ENCODE measurements at places on chromosomes 5 and 9.

GRCh38 chr9:122202111-122202510, 26.6 kb downstream of the LHX6 start:
- no peak for DNase-seq

DNA sequence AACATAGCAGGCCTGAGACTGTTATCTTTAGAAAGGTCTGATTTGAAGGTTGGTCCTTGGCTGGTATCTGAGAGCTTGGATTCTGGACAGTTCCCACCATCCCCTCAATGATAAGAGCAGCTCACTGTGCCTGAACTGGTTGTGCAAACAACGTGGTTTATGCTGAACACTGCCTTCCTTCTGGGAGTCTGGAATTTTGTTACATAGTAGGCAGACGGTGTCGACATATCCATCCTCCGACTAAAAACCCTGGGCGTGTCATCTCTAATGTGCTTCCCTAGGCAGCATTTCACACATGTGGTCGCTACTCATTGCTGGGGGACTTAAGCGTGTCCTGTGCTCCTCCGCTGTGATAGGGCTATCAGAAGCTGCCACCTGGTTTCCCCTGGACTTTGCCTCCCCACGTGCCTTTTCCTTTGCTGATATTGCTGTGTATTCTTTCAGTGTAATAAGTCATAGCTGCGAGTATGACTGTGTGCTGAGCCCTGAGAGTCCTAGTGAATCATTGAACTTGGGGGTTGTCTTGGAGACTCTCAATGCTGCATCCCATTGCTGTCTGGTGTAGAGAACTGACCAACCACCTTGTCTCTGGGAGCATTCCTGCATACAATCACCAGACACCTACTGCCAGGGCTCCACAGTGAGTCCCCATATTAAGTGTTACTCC, 119.1 kb upstream of the TBC1D2 start:
- peak; percentile 92 for DNase-seq

- DNase-seq: peak; percentile 68
Observed at GRCh38 chr5:139658928-139659667, 10.9 kb downstream of the CXXC5 start.

DNA sequence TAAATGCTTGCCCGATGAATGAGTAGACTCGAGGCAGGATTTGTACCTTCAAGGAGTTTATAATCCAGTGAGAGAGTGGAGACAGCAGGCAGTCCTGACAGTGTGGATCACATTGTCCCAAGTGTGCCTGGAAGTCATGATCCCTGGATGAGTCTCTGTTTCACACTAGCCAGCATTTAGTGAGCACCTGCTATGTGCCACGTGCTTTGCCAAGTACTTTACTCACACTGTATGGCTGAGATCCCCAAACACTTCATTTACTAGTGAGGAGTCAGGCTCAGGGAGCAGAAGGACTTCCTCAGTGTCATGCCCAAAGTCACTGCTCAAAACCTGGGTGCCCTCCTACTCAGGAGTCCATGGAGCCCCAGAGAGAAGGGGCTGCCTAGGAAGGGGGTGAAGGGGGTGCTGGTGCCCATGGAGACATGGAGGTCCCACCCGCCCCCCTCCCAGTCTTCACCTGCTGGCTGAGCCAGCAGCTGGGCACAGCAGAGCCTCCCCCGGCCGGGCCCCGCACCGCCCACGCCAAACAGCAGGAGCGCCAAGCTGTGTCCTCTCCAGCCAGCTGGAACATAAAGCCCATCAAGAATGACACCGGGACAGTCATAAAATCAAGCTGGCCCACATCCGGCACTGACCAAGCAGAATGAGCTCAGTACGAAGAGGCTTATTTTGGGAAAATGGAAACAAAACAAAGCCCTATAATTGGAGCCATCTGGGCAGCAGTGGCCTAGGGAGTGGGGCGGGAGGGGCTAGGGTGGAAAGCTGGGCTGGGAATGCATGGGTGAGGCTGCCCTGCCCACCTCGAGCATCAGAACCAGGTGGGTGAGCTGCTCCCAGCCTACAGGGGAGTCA, 10.6 kb downstream of the LAMC3 start:
- peak; percentile 69 for DNase-seq

DNA sequence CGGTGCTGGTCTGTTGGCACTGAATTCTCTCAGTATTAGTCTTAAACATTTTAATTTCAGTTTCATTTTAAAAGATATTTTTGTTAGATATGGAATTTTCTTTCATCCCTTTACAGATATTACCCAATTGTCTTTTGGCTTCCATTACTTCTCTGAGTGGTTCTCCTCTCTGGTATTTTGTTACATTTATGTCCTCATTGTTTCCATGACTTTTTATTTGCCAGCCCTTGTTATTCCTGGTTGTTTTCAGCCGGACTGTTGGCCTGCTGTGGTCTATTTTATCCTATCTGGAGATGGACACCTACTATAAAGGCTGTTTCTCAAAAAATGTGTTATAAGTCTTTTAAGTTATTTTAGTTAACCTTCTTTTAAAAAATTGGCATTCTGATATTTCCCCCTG, 117.2 kb downstream of the ARHGEF28 start:
- DNase-seq: no peak

- DNase-seq: no peak
Observed at GRCh38 chr5:62000646-62001045, 305.4 kb upstream of the KIF2A start.

GRCh38 chr5:31707329-31707728, 68.4 kb downstream of the PDZD2 start:
- DNase-seq: no peak

GRCh38 chr9:136990242-136990911, 1.8 kb upstream of the PAXX start:
- DNase-seq: no peak

GRCh38 chr5:122815218-122815767, 30.1 kb upstream of the SNX24 start:
- DNase-seq: no peak

GRCh38 chr5:165139721-165140120, 1634.3 kb downstream of the MAT2B start:
- no peak for DNase-seq

- DNase-seq: no peak
Observed at GRCh38 chr5:16712178-16712577, 95.4 kb upstream of the RETREG1 start.

DNA sequence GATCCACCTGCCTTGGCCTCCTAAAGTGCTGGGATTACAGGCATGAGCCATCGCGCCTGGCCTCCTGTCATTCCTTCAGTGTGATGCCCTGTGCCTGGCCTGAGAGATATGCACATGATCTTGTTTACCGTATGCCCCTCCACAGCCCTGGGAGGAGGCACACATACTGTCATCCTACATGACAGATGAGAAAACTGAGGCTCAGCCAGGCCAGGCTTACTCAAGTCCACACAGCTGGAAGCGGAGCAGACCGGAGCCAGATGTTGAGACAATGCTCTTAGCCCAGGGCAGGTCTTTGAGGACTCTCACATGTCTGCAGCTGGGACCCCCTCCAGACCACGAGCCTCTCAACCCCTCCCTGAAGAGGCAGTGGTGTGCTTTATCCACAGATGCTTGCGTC, 38.7 kb upstream of the SH3PXD2B start:
- no peak for DNase-seq

- no peak for DNase-seq
Observed at GRCh38 chr9:23764219-23764618, 61.8 kb downstream of the ELAVL2 start.

DNA sequence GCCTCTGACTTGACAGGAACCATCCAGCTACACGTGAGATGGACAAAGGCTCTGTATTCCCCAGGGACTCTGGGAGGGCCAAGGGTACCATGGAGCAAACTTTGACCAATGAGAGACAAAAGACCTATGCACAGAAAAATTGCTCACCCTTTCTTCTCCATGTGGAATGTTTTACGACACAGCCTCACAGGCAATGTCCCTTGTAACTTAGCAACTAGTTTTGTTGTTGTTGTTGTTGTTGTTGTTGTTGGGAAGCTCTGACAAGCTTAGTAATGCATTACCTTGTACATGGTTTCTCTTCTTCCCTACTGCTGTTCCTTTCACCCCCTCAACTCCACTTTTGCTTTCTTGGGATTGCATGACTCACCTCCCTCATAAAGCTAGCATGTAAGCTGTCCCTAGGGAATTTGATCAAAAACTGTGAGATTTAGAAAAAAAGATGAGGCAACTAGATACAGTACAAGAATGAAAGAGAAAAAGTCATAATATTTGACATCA, 550.9 kb downstream of the RAB3C start:
- DNase-seq: peak; percentile 84

GRCh38 chr9:69857131-69857530, 36.5 kb downstream of the CFAP95 start:
- DNase-seq: peak; percentile 71

- no peak for DNase-seq
Observed at GRCh38 chr9:76521244-76521681, 62.3 kb downstream of the GCNT1 start.

DNA sequence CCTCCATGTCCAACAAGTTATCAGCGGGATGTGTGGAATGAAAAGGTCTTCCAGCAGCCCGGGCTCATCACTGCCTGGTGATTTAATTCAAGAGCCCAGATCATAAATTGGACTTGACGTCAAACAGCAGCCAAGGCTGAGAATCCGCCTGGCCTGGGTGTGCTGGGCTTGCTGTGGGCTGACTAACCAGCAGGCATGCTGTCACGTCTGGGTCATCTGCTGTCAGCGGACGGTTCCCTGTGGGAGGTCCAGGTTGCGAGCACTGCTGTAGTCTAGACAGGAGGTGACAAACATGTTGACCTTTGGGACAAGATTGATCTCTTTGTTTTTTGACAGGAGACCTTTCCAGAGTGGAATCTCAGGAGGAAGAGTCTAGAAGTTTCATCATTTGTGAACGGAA, 289.7 kb downstream of the OSTF1 start:
- no peak for DNase-seq

DNA sequence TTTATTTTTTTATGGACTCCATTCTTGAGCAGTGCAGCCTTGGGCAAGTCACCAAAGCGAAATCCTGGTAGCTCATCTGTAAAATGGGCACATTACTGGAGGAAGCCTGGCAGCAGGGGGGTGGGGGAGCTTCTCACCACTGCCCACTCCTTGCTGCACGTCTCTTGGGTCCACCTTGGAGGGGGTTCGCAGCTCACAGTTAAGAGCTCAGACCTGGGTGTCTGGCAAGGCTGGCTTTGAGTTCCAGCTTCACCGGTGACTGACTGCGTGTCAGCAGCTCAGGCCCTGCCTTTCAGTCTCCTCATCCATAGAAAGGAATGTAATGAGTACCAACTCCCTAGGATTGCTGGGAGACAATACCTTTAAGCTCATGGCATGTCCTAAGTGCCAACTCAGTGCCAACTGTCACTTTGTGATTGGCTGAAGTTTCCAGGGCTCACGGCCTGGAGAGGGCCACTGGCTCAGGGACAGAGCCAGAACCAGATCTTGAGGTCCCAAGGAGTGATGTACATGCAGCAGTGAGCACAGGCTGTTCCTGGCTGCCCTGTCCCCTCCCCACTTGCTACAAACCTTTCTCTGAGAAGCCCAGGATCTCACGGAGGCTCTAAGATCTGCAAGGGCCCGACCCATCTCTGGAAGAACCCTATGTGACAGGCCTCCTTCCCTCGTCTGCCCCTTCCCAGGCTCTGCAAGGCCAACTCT, 72.9 kb downstream of the C9orf50 start:
- DNase-seq: no peak

- no peak for DNase-seq
Observed at GRCh38 chr5:107153283-107153682, 517.5 kb downstream of the EFNA5 start.

GRCh38 chr5:173568128-173568527, 48.3 kb downstream of the BOD1 start:
- no peak for DNase-seq

GRCh38 chr5:141095263-141095641, 837 bp downstream of the PCDHB2 start:
- peak; percentile 1 for DNase-seq

GRCh38 chr9:75176037-75176436, 87.7 kb downstream of the OSTF1 start:
- DNase-seq: no peak

GRCh38 chr9:85137696-85138095, 468.2 kb downstream of the NTRK2 start:
- no peak for DNase-seq

- DNase-seq: no peak
Observed at GRCh38 chr5:180208435-180209081, 453 bp downstream of the RASGEF1C start.

GRCh38 chr5:64834037-64834436, 65.3 kb downstream of the CWC27 start:
- no peak for DNase-seq

GRCh38 chr9:88732128-88732527, 197.2 kb downstream of the NXNL2 start:
- DNase-seq: no peak

DNA sequence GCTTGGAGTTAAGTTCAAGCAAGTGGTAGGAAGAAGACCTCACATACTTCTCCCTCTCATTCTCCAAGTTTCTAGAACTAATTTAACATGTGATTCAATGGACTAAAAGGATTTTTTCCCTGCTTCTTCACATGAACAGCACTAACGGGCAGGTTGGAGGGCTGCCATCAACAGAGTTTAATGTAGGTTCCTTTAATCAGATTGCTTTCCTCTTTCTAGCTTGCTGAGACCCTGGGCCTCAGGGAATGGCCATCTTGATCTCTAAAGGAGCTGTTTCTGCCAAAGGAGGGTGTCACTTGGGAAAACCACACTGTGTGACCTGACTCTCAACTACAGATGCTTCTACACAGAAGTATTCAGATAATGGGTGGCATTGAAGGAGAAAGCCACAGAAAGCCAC, 223.3 kb downstream of the PIK3R1 start:
- no peak for DNase-seq

- DNase-seq: peak; percentile 70
Observed at GRCh38 chr5:73274881-73275663, 102.1 kb downstream of the TMEM174 start.

DNA sequence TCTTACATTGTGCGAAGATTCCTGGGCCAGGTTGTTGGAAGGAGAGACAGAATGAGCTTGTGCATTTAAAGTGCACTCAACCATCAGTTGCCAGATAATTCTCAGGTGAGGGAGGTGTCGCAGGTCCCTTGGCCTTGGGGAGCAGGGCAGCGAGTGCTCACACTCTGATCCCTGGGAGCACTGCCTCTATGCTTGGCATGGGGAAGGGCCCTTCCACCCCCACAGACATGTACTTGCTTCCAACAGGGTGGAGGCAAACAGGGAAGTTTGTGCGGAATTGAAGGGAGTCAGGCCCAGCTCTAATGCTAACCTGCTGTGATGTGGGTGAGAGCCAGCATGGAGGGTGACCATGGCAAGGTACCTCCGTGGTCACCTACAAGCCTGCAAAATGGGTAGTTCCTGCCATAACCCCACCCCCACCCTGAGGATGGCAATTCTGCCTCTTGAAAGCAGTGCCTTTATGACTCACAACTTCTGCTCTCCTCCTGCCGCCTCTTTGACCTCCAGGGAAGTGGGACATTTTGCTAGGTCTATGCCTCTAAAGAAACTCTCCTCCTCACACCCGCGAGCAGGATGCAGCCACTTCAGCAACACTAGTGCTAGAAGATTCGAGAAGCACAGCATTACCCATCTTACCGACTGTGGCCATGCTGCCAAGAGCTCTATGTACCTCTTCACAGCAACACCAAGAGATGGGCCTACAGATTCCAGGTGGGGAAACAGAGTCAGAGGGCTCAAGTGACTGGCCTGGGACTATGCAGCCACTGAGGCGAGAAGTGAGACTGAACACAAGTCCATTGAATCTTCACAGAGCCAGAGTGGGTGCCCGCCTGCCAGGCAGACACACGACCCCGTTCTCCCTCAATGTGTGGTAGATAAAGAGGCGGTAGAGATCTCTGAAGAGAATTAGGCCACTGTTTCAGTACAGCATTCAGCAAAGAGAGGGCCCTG, 22.1 kb upstream of the SLC25A51 start:
- DNase-seq: no peak

- no peak for DNase-seq
Observed at GRCh38 chr9:97853056-97853843, at the start of gene FOXE1. Gene FOXE1 (plus strand): TSS chr9:97853226. CDS start chr9:97853915, 689 bp downstream.

Measured in AG08395 (cell line).